ENCODE measurements at places on chromosomes 1 and 21.

DNA sequence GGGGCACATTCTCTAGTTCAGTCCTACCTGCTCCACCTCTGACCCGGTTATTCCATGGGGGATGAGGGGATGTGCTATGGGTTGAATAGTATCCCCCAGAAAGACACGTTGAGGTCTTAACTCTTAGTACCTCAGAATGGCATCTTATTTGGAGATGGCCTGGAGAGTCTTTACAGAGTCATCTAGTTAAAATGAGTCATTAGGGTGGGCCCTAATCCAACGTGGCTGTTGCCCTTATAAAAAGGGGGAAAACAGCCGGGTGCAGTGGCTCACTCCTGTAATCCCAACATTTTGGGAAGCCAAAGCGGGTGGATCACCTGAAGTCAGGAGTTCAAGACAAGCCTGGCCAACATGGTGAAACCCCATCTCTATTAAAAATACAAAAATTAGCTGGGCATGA, 5.7 kb downstream of the TMPRSS3 start:
- no peak for DNase-seq

- no peak for DNase-seq
These were observed 264.0 kb downstream of the NUF2 start for GRCh38 chr1:163585796-163586195.

- no peak for DNase-seq
These were observed 21.9 kb downstream of the RAB3B start for GRCh38 chr1:51968632-51969031.

- DNase-seq = no peak
These were observed 138.8 kb upstream of the ARHGEF16 start for GRCh38 chr1:3315399-3316339.

- no peak for DNase-seq
These were observed 1.7 kb upstream of the MECR start for GRCh38 chr1:29232387-29232786.

GRCh38 chr1:225700164-225700821, 47.4 kb upstream of the ENAH start:
- DNase-seq = no peak

GRCh38 chr1:174189428-174190062, 30.2 kb downstream of the RABGAP1L start:
- no peak for DNase-seq

All from WTC11 (cell line).